ENCODE measurements at places on chromosomes 7 and 10.

GRCh38 chr10:128422999-128423398 lies 296.8 kb upstream of the MKI67 start:
- DNase-seq: no peak

DNA sequence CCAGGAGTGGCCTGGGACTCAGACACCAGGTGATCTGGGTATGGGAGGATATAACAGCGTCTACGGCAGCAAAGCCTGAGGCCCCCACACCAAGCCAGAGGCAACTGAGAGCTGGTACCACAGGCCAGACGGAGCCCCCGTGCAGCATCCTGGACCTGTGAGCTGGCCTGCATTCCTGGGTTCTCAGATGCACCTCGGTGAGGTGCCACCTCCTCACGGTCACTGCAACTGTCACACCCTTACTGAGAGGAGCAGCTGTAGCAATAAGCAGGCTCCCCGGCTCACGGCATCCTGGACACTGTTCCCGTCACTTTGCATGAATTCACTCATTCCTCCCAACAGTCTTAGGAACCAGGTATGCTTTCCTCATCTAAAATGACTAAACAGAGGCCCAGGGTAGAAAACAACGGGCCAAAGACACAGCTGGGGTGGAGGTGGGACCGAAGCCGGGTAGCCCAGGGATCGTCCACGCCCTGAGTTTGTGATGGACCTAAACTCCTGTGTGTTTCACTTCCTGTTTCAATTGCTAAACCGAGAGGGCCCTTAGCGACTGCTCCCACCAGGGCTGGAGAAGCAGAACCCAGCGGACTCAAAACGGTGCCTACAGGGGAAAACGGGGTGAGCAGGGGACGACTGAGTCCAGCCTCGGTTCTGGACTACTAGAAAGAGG lies 98.7 kb downstream of the CTBP2 start:
- no peak for DNase-seq

GRCh38 chr7:44218418-44219201 lies 17.8 kb downstream of the YKT6 start:
- no peak for DNase-seq

DNA sequence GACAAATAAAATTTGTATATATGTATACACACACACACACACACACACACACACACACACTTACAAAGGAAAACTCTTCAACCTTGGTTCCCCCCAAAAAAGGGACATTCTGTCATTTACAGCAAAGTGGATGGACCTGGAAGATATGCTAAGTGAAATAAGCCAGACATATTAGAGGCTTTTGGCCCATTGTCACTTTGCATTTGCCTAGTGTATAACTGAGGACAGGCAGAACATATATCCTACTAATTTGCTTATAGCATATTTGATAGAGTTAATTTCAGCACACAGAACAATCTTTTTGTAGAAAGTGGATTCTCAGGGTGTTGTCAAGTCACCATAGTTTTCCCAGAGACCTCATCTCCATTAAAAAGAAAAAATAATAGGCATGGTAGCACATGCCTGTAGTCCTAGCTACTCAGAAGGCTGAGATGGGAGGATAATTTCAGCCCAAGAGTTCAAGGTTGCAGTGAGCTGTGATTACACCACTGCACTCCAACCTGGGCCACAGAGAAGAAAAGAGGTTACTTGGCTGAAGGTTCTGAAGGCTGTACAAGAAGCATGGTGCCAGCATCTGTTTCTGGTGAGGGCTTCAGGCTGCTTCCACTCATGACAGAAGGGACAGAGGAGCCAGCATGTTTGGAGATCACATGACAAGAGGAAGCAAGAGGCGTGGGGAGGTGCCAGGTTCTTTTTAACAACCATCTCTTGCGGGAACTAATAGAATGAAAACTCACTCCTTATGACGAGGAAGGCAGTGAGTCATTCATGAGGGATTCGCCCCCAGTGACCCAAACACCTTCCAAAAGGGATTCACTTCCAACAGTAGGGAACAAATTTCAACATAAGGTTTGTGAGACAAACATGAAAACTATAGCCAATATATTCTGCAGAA lies 135.6 kb downstream of the TMEM168 start:
- DNase-seq: no peak

DNA sequence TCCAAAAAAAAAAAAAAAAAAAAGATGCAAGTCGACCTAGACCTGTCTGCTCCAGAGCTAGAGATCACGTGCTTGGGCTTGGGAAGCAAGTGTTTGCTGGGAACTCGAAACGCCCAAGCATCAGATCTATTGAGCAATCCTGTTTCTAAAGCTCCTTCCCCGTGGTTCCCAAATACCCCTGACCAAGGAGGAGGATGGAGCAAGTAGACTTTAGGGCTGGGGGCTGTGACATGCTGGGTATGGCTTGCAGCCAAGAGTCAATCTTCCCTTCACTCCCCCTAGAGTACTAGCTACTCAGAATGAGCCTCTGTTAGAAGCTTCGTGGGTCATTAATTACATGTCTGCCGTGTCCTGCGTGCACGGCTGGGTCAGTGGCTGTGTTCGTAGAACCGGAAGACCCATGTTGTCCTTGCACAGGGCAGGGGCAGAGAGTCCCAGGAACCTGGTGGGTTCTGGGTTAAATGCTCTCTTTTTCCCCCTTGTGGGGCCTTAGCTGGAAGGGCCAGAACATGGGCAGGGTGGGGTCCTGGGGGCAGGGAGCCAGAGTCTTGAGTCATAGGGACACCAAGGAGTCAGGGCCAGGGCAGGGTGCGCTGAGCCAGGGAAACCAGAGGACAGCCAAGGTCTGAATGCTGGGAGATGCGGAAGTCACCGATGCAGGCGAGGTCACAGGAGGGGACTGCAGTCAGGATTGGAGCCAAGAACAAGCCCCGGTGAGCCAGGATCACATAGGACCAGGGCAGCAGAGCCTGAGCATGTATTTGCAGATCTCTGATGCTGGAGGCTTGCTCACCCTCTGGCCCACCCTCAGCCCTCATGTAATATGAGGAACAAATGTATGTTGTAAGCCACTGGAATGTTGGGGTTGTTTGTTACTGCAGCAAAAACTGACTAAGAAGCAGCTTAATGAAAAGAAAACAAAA lies 34.6 kb upstream of the TPST1 start:
- DNase-seq: no peak

DNA sequence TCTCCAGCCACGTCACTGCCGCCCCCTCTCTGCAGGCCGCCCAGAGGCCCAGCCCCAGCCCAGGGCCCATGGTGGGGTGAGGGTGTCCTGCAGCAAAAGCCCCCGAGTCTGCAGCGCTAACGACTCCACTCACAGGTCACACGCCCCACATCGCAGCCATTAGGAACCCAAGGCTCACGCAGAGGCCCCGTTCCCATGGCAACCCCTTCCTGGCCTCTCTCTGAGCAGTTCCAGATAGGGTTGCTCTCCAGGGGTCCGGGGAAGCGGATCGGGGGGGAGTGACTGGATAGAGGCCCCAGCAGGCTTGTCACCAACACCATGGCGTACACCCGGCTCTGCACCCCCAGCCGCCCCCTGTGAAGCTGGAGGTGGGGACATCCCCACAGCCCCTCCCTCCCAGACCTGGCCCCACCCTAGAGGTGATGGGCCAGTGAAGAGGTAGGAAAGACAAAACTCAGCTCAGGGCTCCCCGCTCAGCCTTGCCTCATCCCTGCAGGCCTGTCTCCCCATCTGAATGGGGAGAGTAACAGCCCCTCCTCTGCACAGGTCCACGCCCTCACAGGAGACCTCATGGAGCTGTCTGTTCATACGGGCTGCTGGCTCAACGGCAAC lies 41.2 kb downstream of the TNRC18 start:
- peak; percentile 60 for DNase-seq

- DNase-seq: no peak
Observed at GRCh38 chr10:119136084-119136483, 29.4 kb downstream of the SFXN4 start.

GRCh38 chr10:78023741-78024140 lies 5.6 kb downstream of the POLR3A start:
- DNase-seq: no peak

- DNase-seq: no peak
Observed at GRCh38 chr7:99860281-99861127, 16.3 kb downstream of the OR2AE1 start.

DNA sequence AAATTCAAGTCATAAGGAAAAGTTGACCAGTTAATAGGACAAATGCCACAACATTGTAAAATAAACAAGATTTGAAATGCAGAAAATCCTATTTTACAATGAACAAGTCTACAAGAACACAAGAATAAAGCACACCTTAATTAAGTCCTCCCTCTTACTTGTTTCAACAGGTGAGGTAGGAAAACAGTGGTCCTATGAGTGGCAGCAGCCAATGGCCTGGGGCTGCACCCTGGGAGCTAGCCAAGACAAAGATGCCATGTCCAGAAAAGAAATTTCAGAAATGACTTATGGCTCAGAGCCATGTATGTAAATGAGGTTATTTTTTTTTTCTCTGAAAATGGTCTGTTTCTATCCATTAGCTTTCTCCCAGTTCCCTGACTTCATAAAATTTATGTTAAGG lies 14.3 kb downstream of the KLLN start:
- no peak for DNase-seq

GRCh38 chr7:92639213-92639896 lies 49.2 kb upstream of the FAM133B start:
- peak; percentile 81 for DNase-seq

DNA sequence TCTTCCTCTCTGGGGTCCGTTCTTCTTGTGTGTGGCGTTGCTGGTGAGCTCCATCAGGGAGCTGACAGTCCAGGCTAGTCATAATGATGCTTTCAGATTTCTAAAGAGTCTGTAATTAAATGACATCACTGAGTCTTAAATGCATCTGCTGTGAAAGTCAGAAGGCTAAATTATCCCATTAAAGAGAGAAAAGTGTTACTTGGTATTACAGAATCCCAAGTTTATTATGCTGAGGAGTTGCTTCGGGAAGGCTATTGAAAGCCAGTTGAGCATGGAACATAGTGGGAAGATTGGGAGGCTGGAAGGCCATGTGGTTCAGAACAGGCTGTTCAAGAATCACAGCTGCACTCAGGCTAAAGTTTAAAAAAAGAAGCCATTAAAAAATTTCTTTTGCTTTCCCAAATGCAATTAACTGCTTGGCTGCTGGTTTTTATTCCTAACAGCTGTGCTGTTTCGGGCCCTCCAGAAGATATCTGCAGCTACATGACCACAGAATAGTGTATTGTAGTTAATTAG lies 342.6 kb upstream of the LRGUK start:
- DNase-seq: no peak

DNA sequence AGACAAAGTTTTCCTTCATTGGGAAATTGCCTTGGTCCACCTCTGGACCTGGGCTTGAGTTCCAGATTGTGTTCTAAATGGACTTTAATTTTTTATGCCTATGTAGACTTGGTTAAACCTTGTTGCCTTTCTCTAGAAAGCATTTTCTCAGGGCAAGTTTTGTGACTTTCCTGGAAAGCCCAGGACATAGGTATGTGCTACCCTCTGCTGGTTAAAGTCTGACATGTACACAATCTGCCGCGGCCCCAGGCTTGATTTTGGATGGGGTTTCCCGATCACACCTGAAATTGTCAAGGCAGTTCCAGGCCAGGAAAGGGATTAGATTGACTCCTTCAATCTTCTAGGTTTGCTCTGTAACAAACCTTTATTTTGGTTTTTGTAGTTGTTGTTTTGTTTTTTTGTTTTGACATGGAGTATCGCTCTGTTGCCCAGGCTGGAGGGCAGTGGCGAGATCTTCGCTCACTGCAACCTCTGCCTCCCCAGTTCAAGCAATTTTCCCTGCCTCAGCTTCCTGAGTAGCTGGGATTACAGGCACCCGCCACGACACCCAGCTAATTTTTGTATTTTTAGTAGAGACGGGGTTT lies 14.1 kb upstream of the AKR1B10 start:
- peak; percentile 77 for DNase-seq

GRCh38 chr7:156906200-156906649 lies 13.2 kb upstream of the LMBR1 start:
- no peak for DNase-seq

GRCh38 chr7:1817061-1817712 lies 147.1 kb downstream of the ELFN1 start:
- no peak for DNase-seq

DNA sequence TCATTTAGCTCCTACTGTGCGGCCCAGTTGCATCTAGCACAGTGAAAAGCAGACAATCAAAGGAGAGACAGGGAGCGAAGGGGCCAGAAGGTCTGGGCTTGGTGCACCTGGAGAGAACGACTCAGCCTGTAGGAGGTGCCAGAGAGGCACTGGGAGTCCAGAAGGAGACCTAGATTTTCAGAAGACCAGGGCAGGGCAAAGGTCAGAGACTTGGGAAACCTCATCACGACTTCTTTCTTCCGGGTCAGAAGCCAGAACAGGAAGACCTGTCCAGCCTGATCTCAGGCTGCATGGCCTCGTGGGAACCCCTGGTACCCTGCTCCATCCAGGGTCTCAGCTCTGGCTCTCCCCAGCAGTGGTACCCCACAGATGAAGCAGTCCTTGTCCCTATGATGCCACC lies 5.2 kb downstream of the AGAP3 start:
- DNase-seq: peak; percentile 65

- DNase-seq: no peak
Observed at GRCh38 chr7:131208777-131209176, 118.9 kb upstream of the MKLN1 start.

DNA sequence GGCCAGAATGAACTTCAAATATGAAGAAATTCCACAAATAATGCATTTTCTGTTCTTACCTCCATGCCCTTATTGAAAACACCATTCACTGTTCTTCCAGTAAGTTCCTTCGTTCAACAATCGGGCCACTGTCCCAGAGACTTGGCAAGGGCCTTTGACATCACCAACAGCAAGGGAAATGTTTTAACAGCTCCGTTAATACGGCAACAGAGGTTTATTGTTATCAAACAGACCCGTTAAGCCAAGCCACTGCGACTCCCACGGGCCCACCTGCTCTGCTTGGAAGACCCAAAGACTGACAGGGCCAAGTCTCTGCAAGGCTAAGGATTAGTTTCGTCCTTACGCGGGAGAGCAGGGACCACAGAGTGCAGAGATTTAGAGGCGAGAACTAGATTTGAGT lies 43.4 kb upstream of the LYZL1 start:
- DNase-seq: no peak

DNA sequence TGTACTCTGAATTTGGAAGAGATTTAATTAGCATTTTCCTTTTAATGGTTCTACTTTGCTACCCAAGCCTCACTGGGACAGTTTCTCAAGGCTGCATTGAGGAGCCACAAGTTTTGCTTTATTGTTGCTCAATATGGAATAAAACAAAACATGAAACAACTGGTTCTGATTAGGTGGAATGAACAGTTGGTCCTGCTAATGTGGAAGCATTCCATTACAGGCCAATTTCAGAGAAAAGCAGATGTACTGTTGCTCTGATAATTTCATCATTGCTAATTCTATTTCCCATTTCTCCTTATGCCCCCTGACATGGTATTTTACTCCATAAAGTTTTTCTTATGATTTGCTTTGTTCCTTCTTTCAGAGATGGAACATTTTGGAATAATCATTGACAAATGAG lies 66.0 kb upstream of the PAPSS2 start:
- DNase-seq: no peak

DNA sequence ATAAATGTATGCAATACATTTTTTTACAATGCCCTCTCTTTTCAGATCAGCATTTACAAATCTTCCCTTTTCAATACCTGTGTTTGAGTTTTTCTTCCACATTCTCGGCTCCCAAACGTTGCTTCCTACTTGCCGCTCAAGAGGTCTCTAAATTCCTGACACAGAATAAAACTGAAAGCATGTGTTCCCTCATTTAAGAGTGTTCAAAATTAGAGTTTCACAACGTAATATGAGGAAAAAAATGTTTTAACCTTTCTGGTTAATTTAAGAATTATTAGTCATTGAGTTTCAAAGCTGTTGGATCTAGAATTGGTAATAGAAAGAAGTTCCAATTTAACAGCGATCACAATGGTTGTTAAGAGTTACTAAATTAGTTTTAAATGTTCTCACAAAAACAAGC lies 100.4 kb downstream of the ARID5B start:
- no peak for DNase-seq

Measured in hematopoietic multipotent progenitor cell treated with erythropoietin and hydrocortisone succinate and interleukin-3 and kit ligand, for 6 days (in vitro differentiated cells).